ENCODE measurements at places on chromosomes 5 and 9.

GRCh38 chr9:35962126-35962906 is 4.4 kb upstream of the OR2S2 start:
- no peak for DNase-seq

- DNase-seq: peak; percentile 88
Observed at GRCh38 chr5:169583424-169584220, at the start of gene SPDL1. SPDL1 (plus strand) TSS chr5:169583773; CDS start chr5:169588417, 4,644 bp downstream.

DNA sequence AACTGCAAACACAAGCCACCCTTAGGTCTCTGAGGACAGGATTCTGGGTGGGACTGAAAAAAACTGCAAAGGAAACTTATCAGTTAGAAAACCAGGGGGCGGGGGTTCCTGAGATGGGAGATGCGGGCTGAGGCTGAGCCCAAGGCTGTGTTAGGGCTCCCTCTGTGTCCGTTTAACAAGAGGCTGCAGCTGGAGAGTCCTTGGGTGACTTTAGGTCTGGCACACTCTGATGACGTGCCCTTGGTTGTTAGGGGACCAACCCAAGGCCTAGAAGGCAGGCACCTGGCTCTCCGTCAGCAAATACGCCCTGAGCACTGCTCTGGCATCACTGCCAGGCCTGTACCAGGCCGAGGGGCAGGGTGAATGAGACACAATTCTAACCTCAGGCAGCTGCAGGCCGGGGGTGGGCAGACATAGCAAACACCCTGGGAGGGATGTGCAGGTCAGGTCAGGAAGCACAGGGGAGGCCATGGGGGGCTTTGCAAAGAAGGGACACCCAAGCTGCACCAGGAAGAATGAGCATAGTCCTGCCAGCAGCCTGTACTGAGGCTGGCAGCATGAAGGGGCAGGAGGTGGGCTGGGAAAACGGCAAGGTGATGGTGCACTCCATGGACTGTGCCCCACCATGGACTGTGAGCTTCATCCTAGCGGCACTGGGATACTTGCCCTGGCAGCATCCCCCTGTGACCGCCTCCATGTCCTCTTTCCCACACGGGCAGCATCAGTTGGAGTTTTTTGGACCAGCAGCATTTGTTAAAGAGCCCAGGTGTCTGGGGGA is 137.9 kb downstream of the GABBR2 start:
- DNase-seq: no peak

GRCh38 chr5:90747693-90748092 is 189.1 kb downstream of the ADGRV1 start:
- no peak for DNase-seq

- no peak for DNase-seq
Observed at GRCh38 chr9:115691693-115692092, 461.9 kb upstream of the PAPPA start.

DNA sequence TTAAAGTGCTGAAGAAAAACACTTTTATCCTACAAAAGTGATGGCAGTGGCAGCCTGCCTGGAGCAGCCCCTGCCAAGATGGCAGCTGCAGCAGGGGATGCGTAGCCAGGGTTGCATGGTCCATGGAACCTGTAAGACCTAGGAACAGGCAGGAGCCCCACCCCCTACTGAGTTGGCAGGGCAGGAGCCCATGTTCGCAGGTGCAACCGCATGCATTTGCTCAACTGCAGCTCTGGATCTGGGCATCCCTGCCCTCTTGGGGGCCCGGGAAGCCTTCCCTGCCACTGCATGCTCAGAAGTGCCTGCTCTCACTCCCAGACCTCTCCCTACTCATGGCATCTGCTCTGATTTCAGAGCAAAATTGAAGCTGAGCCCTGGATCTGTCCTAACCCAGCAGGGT is 779.6 kb downstream of the CDH18 start:
- no peak for DNase-seq

- DNase-seq: peak; percentile 89
Observed at GRCh38 chr9:124839612-124840299, 13.5 kb upstream of the WDR38 start.

- no peak for DNase-seq
Observed at GRCh38 chr5:65809817-65810531, 88.0 kb downstream of the NLN start.

DNA sequence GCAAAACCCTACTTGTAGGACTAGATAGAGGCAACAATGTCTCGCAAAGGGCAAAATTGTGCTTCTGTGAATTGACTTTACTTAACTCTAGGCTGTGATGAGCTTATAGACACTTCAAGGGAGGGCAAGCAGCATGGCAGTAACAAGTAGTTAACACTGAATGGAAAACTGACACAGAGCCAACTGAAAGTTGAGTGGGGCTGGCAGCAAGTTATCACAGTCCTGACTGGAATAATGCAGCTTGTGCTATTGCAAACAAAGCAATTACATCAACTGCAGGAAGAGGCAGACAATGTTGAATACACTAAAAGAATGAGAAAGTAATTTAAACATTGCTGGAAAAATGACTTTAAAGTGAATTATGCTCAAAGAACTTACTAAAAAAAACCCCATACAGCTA is 62.2 kb downstream of the RNF38 start:
- no peak for DNase-seq

- no peak for DNase-seq
Observed at GRCh38 chr9:129995409-129996160, 47.4 kb downstream of the FNBP1 start.

- DNase-seq: no peak
Observed at GRCh38 chr9:104776797-104777196, 12.9 kb downstream of the NIPSNAP3B start.

DNA sequence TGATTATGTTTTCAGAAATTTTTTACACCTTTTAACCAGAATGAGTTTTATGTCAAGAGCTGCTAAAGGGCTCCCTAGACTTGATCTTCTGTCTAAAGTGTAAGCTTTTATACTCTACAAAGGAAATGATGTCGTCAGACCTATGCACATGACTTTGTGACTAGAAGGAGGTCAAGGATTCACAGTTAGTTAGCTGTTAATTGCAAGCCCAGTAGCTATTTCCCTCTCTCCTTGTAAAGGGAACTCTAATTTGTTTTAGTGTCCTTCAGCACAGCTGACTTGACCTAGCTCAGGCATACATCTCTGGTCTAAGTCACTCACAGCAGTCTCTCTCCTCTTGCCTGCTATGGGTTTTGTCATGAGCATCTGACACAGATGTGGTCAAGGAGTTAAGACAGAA is 173.5 kb upstream of the NREP start:
- DNase-seq: no peak

- no peak for DNase-seq
Observed at GRCh38 chr9:93184432-93185265, 710 bp downstream of the WNK2 start.

GRCh38 chr9:117278020-117278419 is 136.8 kb downstream of the ASTN2 start:
- DNase-seq: no peak

GRCh38 chr9:114995681-114996221 is 65.4 kb upstream of the TNFSF8 start:
- peak; percentile 2 for DNase-seq

DNA sequence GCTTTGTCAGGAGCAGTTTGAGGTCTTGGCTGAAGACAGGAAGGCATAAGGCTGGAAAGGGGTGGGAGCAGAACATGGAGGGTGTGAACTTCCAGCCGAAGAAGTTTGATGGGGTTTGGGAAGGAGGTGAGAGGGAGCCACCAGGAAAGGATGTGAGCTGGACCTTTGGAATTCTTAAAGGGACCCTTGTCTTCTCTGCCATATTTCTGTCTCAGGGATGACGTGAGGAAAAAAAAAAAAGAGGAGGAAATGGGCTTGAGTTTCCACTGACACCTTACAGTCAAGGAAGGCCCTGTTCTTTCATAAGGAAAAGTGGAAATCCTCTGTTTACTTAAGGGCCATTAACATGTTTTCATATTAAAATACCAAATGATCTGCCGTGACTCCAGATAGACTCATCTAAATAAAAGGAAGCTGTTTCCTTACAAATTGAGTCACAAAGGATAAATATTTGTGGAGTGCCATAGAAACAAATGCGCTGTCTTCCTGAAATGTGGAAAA is 132.1 kb downstream of the PALM2AKAP2 start:
- no peak for DNase-seq

DNA sequence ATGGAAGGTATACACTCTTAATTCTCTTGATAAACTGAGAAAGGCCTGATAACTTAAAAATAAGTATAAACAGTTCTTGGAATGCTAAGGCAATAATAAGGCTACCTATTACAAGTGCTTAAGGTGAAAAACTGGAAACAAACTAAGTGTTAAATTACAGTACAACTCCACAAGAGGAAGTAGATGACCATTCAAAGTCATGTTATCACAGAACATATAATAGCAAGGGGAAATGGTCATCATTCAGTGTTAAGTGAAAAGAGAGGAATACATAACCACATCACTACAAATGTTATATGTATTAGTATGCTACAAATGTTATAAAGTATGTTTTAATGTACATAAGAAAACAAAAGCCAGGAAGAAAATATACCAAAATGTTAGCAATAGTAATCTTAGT is 135.9 kb downstream of the CCDC192 start:
- no peak for DNase-seq

GRCh38 chr5:52658246-52658645 is 129.5 kb upstream of the ITGA1 start:
- DNase-seq: no peak

DNA sequence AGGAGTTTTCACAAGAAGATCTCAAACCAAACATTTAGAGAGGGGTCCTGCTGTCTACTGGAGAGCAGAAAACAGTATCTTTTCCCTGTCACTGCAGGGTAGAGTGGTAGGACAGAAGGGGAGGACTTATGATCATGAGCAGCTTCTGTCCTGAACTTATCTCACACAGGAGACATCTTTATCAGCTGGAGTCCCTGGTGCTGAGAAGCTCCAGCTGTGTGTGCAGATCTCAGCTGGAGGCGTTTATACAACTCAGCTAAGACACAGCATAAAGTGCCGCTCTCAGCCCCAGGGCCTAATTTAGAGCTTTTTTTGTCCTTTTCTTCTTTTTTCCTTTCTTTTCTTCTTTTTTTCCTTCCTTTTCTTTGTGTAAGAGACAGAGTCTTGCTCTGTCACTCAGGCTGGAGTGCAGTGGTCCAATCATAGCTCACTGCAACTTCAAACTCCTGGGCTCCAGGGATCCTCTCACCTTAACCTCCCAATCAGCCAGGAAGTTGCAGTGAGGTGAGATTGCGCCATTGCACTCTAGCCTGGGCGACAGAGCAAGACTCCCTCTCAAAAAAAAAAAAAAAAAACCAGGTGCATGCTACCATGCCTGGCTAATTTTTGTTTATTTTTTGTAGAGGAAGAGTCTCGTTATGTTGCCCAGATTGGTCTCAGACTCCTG is 31.9 kb downstream of the CCDC125 start:
- no peak for DNase-seq

DNA sequence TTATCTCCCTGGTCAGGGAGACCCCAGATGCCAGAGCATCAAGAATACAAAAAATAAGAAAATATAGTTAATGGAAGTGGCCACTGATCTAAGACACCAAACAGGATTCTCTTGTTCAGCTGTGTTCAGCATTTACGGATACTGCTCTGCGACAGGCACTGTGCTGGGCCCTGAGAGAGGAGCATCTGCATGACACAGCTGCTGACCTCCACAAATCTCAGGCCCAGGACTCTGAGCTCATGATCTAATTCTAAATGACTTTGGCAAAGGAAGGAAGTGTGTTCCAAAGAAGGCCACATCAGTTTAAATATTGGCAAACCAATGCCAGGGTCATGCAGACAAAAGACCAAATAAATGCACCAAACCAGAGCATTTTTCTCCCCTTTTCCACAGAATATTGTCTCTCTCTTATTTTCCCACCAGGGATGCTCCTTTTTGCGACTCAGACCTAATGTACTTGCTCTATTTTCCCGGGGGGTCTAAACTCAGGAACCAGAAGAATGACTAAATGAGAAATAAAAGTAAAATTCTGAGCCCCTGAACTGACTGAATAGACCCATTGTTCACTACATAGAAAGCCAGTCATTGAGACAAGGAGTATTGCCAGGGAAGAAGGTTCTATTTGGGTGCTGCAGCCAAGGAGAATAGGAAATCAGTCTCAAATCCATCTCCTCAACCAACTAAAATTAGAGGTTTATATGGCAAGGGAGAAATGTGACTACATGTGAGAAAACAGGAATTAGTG is 1.4 kb upstream of the AGGF1 start:
- DNase-seq: no peak

DNA sequence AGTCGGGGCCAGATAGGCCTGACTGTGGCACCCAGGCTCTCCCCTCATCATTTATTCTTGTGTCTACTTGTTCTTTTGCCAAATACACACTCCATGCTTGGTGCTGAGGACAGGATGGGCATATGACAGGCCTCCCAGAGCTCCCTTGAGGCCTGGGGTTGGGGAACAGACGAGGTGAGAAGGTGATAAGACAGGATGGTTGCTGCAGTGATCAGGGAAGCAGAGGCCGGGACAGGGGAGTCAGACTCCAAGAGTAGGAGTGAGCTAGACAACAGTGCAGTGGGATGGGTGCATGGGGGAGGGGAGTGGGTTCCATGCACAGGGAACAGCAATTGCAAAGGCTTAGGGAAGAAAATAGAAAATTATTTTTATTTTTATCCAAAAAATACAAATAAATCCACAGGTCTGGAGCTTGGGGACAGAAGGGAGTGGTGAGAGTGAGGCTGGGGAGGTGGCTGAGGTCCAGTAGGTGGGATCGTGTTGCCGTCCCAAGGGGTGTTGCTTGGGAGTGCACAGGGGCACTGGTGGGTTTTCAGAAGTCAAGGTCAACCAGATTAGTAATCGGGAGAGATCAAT is 3.4 kb upstream of the AMBP start:
- DNase-seq: no peak

GRCh38 chr5:150912312-150912814 is 7.6 kb upstream of the ZNF300 start:
- no peak for DNase-seq

GRCh38 chr9:99127356-99128132 is 22.6 kb downstream of the TGFBR1 start:
- DNase-seq: no peak

GRCh38 chr9:81637276-81637675 is 52.1 kb downstream of the TLE1 start:
- DNase-seq: no peak

DNA sequence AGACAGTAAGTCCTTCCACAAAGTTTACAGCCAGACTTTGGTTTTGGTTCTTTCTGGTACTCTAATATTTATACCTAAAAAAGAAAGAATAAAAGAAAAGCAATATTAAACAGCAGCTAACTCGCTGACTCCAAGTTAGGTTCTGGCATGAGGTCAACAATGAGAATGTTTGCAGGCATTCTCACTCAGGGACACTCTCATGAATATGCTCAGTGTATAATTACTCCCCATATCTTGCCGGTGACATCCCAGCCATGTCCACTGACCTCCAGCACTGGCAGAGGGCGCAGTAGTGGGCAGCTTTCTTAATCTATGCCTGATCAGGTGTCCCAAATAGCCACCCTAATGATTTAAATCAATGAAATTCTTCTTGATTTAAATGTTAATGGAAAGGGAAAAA is 151.5 kb downstream of the BNC2 start:
- DNase-seq: no peak

- peak; percentile 47 for DNase-seq
Observed at GRCh38 chr9:129481810-129482511, 138.9 kb downstream of the C9orf50 start.

GRCh38 chr5:54017580-54017979 is 292.8 kb downstream of the ARL15 start:
- DNase-seq: no peak

- DNase-seq: no peak
Observed at GRCh38 chr5:98872674-98873073, 56.1 kb downstream of the CHD1 start.
